ENCODE measurements at places on chromosomes 12 and 14. TPM values are rescaled to one million over a fixed set of nuclear protein-coding genes. Genes with fewer than 3 reads are reported as not detected.
A peak's percentile ranks its signal among the peaks of the same experiment; 100 is the strongest.

The DNAJC22 gene
- 23.0 TPM for total RNA-seq

The LMO3 gene
- total RNA-seq: not detected

The ADCY6 gene
- total RNA-seq: 10.6 TPM

The MANSC4 gene
- not detected for total RNA-seq

The ACVRL1 gene
- total RNA-seq: not detected

The LHX5 gene
- not detected for total RNA-seq

The DTX1 gene
- not detected for total RNA-seq

The CLEC4D gene
- total RNA-seq: not detected

The IL31 gene
- total RNA-seq: not detected

The ARL6IP4 gene
- 220 TPM for total RNA-seq

The WNT1 gene
- not detected for total RNA-seq

- no peaks in the 10 kb centered on the region for H3K4me1 ChIP-seq
- H3K4me3 ChIP-seq: no peak overlapping the region
- no peak for DNase-seq
Observed at GRCh38 chr12:127193341-127193740, 1073.6 kb upstream of the TMEM132C start.

DNA sequence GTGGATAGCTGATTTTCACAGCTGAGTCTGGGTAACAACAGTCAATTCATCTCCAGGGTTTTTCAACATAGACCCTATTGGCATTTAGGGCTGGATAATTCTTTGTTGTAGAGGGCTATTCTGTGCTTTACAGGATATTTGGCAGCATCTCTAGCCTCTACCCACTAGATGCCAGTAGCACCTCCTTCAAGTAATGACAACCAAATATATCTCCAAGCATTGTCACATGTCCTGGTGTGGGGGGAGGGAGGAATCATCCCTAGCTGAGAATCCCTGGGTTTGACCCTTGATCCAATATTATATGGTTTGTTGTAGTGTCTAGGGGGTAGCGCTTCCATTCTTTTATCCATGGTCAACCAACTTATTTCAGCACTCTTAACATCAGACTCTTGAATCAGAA lies 157.2 kb downstream of the ANO4 start:
- H3K4me1 ChIP-seq: no peaks in the 10 kb centered on the region
- no peak for DNase-seq
- H3K27me3 ChIP-seq: no peaks in the 10 kb centered on the region
- no peak overlapping the region for H3K27ac ChIP-seq

DNA sequence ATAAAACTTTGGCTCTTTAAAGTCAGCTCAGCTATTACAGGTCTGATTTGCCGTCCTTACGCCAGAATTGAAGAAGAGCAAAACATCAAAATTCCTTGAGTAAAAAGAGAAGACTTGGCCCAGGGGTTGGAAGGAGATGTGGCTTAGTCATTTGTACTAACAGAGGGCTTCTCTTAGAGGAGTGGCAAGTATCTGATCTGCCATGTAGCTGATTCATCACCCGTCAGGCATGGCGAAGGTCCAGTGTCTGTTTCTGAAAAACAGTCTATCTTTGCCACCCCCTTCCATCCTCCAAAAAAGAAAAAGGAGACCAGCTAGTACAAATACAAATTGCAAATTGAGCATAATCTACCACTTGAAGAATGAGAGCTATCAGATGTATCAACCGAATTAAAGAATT lies 91.9 kb downstream of the RAD52 start:
- H3K27me3 ChIP-seq: no peaks in the 10 kb centered on the region
- H3K4me3 ChIP-seq: no peak overlapping the region
- no peak overlapping the region for H3K27ac ChIP-seq
- H3K4me1 ChIP-seq: no peaks in the 10 kb centered on the region
- DNase-seq: no peak

- no peaks in the 10 kb centered on the region for H3K36me3 ChIP-seq
- peak; percentile 85 for DNase-seq
- peak within 1 kb of the TSS; percentile 89 for H3K4me3 ChIP-seq
- H3K27ac ChIP-seq: peak within 1 kb of the TSS; percentile 97
Observed at GRCh38 chr14:20683891-20684661, at the start of gene RNASE4. RNASE4 (plus strand) TSS chr14:20684560; CDS start chr14:20699372, 14,812 bp downstream.

GRCh38 chr12:89316705-89317139 lies 35.6 kb downstream of the DUSP6 start:
- no peaks in the 10 kb centered on the region for H3K36me3 ChIP-seq
- no peak overlapping the region for H3K4me3 ChIP-seq
- peaks cover 31% of the 10 kb centered on the region for H3K4me1 ChIP-seq
- DNase-seq: no peak
- H3K27ac ChIP-seq: no peak overlapping the region

- peaks cover 28% of the 10 kb centered on the region for H3K4me1 ChIP-seq
- DNase-seq: no peak
- no peak overlapping the region for H3K27ac ChIP-seq
- H3K4me3 ChIP-seq: no peak overlapping the region
- no peaks in the 10 kb centered on the region for H3K36me3 ChIP-seq
Observed at GRCh38 chr12:122738571-122738970, 7.9 kb upstream of the HCAR1 start.

GRCh38 chr12:80472911-80473500 lies 29.0 kb downstream of the PTPRQ start:
- DNase-seq: peak; percentile 35
- no peaks in the 10 kb centered on the region for H3K4me1 ChIP-seq
- no peaks in the 10 kb centered on the region for H3K36me3 ChIP-seq
- no peak overlapping the region for H3K4me3 ChIP-seq
- H3K27ac ChIP-seq: no peak overlapping the region

- no peak overlapping the region for H3K4me3 ChIP-seq
- H3K27ac ChIP-seq: no peak overlapping the region
- H3K27me3 ChIP-seq: no peaks in the 10 kb centered on the region
- H3K36me3 ChIP-seq: peaks cover 5% of the 10 kb centered on the region
- peaks cover 8% of the 10 kb centered on the region for H3K4me1 ChIP-seq
Observed at GRCh38 chr14:37678916-37679315, 83.5 kb downstream of the TTC6 start.

GRCh38 chr12:26719852-26720251 lies 113.1 kb downstream of the ITPR2 start:
- no peak overlapping the region for H3K27ac ChIP-seq
- H3K4me3 ChIP-seq: no peak overlapping the region
- H3K27me3 ChIP-seq: no peaks in the 10 kb centered on the region
- H3K4me1 ChIP-seq: peaks cover 10% of the 10 kb centered on the region
- no peak for DNase-seq
- H3K36me3 ChIP-seq: peaks cover 80% of the 10 kb centered on the region

DNA sequence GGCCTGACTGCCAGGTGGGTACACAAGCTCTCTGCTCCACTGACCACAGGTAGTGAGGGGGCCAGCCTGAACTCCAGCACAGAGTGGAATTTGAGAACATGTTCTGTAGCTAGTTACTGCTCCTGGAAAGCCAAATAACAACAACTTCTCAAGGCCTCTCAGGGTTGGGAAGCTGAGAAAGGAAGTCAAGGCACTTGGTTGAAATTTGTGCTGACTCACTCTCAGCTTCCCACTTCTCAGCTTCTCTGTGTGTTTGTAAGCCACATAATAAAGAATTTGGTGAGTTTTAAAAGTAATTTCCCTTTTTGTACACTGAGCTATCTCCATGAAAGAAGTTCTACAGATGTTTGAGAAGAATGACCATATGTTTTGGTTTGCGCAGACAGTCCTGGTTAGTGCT lies 234.9 kb downstream of the KTN1 start:
- no peaks in the 10 kb centered on the region for H3K27me3 ChIP-seq
- DNase-seq: no peak
- H3K4me3 ChIP-seq: no peak overlapping the region
- no peaks in the 10 kb centered on the region for H3K4me1 ChIP-seq
- H3K27ac ChIP-seq: no peak overlapping the region

DNA sequence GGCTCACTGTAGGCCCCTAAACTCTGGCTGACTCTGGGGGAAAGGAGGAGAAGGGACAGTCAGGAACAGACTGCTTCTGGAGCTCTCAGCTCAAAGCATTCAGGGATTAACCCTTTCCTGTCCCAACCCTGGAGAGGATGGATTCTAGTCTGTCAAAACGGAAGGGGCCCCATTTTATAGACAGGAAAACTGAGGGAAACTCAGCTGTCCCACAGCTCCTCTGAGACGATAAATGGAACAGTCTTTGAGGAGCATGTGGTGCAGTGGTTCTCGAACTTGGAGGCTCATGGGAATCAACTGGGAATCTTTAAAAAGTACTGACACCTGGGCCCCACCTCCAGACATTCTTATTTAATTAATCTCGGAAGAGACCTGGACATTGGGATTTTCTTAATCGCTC lies 23.7 kb downstream of the SRRM4 start:
- H3K36me3 ChIP-seq: no peaks in the 10 kb centered on the region
- H3K27me3 ChIP-seq: no peaks in the 10 kb centered on the region
- no peak for DNase-seq
- H3K4me3 ChIP-seq: no peak overlapping the region
- H3K27ac ChIP-seq: no peak overlapping the region
- H3K4me1 ChIP-seq: no peaks in the 10 kb centered on the region

GRCh38 chr14:52048641-52049204 lies 20.1 kb downstream of the NID2 start:
- no peak overlapping the region for H3K4me3 ChIP-seq
- no peak for DNase-seq
- peaks cover 16% of the 10 kb centered on the region for H3K27me3 ChIP-seq
- H3K27ac ChIP-seq: no peak overlapping the region

GRCh38 chr12:112182499-112182898 lies 57.1 kb downstream of the TRAFD1 start:
- 0 out of 2 replicates have a peak, but pooled peaks cover 4% of the 10 kb centered on the region for H3K4me1 ChIP-seq
- no peak overlapping the region for H3K4me3 ChIP-seq
- no peaks in the 10 kb centered on the region for H3K27me3 ChIP-seq
- H3K36me3 ChIP-seq: peaks cover 4% of the 10 kb centered on the region
- no peak for DNase-seq
- H3K27ac ChIP-seq: no peak overlapping the region

- no peaks in the 10 kb centered on the region for H3K36me3 ChIP-seq
- peaks cover under 1% of the 10 kb centered on the region for H3K27me3 ChIP-seq
- peaks cover 44% of the 10 kb centered on the region for H3K4me1 ChIP-seq
- no peak overlapping the region for H3K27ac ChIP-seq
Observed at GRCh38 chr14:90384543-90384911, 12.3 kb upstream of the CALM1 start.

DNA sequence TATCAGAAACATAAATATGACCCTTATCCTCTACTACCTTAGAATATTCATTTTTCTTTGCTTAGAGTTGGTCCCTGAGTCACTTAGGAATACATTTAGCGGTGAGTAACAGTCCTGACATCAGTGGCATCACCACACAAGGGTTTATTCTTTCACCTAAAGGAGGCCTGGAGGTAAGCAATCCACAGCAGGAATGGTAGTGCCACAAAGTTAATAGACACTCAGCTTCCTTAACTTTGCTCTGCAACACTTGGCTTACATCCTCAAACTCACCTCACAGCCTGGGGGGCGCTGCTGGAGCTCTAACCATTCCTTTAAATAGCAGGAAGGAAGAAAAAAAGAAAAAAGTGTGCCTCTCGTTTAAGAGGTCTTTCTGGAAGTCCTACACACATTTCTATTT lies 29.1 kb downstream of the BBOF1 start:
- no peak overlapping the region for H3K4me3 ChIP-seq
- no peak for DNase-seq
- no peaks in the 10 kb centered on the region for H3K27me3 ChIP-seq

GRCh38 chr14:73775339-73776193 lies 61.4 kb upstream of the PNMA1 start:
- H3K4me3 ChIP-seq: no peak overlapping the region
- H3K4me1 ChIP-seq: peaks cover 70% of the 10 kb centered on the region
- H3K27me3 ChIP-seq: no peaks in the 10 kb centered on the region
- peaks cover 5% of the 10 kb centered on the region for H3K36me3 ChIP-seq
- DNase-seq: no peak

DNA sequence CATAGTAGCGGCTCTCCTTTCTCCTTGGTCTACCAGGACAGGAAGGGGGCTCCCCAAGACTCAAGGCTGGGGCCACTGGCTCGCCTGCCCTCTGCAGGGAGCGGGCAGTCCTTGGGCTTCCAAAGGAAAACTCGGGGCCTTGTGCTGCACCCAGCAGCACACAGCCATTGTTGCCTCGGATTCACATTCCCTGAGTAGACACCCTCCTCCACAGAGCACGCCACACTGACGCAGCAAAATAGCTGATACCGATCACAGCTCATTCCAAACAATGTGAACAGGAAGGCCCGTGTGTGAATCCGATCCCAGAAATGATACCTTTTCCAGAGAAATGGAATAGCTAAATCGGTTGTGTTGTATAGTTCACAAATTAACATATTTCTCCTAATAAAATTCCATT lies 65.1 kb upstream of the DYNC1H1 start:
- peaks cover 69% of the 10 kb centered on the region for H3K36me3 ChIP-seq
- H3K4me1 ChIP-seq: no peaks in the 10 kb centered on the region
- no peak overlapping the region for H3K27ac ChIP-seq
